ENCODE measurements at places on chromosomes 3 and 15.

GRCh38 chr15:49624056-49624455 lies 3.2 kb downstream of the DTWD1 start:
- DNase-seq, result peak; percentile 50

DNA sequence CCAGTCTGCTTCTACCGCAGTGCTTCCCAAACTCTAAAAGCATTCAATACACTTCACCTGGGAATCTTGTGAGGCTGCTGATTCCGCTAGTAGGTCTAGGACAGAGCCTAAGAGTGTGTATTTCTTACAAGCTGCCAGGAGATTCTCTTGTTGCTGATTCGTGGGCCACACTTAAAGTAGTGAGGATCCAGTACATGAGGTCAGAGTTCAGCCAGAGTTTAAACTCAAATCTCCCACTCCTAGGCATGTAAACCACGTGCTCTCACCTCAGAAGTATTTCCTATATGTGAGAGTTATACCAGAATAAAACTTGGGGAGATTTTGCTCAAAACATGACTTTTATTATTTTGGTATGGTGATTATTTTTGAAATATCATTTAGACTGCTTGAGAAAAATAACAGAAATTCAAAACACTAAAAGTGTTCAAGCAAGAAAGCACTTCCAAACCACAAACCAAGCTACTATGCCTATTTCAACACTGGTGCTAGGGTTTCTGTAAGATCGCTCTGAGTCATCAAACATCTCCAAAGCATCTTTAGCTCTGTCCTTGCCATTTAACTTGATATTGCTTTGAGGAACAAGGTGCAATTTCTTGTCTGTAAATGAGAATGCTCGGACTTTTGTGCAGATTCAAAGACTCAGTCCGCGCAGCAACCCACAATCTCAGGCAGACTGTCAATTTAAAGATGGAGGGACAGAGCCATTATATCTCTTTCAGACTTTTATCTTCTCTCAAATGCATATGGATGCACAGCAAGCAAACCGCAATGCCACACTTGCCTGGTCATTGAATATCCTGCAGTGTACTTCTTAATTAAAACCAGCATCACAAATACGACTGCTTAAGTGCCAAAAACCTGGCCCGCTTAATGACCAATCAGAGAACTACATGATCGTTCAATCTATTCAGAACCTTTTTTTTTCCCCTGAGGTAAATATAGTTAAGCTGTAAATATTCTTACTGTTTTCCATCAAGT lies 59.8 kb downstream of the AGTR1 start:
- DNase-seq, result no peak

DNA sequence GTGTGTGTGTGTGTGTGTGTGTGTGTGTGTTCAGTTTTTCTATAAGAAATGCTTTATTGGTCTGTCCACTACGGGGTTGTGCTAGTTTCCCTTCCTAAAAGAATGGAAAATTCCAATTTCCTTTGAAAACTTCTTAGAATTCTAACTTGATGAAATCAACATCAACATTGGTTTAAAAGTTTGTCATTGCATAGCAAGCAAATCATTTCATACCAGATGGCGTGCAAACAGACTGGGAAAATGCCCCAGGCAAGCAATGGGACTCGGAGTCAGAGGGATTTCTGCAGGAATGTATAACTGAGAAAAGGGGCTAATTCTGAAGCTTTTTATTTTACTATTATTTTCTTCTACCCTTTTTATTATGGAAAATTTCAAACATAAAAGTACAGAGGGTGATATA lies 13.1 kb upstream of the DYNC1LI1 start:
- DNase-seq, result peak; percentile 66

- peak; percentile 82 for DNase-seq
Measured at GRCh38 chr3:71504250-71505036, 79.1 kb downstream of the FOXP1 start.

GRCh38 chr15:90022905-90023700 lies 22.0 kb downstream of the ZNF710 start:
- no peak for DNase-seq

All from SJSA1 (cell line).